CD4-positive, alpha-beta T cell treated with Interferon alpha-2 for 1 hour (primary cell): ENCODE measurements at places on chromosomes 5 and 9.

DNA sequence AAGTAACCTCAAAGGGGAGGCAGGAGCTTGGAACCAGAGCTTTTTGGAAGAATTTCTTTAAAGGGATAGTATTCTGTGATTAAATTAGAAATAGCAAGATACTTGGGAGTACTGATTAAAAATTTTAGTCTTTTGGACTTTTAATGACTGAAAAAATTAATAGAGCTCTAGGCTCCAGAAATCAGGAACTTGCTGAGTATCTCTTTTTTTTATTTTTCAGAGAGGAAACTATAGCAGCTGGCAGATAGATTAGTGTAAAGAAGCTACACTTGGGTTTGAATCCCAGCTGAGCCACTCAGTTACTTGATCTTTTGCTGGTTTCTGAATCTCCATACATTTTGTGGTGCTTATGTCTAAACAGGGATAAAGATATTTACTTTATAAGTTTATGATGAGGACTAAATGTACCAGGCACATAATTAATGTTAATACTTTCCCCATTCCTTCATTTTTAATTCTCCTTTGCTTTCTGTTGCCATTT is 94.2 kb upstream of the TNC start:
- no peak for DNase-seq

DNA sequence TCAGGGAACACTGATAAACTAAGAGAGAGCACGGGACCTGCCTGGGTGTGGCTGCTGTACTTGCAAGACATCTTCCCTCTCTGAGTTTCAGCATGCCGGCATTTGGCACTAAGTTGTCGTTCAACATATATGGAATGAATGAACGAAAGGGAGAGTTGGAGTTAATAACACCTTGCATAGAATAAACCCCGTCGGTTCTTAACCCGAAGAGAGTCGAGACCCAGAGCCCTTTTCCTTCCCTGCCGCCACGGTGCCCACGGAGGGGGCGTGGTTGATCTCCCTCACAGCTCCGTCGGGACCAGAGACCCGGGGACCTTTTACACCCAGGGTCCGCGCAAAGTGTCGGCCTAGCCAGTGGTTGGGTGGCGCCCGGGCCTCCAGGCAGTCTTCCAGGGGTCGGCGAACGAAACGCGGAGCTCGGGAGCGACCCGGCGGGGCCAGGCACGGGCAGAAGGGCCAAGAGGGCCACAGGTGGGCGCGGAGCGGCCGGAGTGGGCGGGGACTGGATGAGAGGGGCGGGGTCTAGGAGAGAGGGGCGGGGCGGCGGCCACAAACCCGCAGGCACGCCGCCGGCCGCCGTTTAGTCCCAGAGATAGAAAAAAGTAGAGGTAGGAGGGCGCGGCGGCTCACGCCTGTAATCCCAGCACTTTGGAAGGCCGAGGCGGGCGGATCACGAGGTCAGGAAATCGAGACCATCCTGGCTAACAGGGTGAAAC is 735 bp upstream of the RPL26L1 start:
- peak; percentile 57 for DNase-seq

GRCh38 chr9:82252116-82252515 is 263.5 kb downstream of the SPATA31D1 start:
- DNase-seq = no peak

DNA sequence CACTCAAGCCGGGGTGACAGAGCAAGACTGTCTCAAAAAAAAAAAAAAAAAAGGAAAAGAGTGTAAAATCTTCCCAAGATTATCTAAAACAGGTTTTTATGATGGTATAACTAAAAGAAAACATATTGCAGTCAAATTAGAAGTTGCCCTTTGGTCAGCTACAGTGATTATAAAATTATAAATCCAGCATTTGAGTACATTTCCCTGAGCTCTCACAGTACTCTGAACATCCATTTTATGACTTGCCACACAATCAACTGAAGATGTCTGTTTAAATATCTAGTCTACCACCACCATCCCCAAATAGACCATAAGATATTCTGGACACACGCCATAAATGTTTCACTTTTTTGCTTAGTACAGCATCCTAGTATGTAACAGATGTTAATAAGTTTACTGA is 77.0 kb downstream of the CSF2 start:
- DNase-seq = no peak

DNA sequence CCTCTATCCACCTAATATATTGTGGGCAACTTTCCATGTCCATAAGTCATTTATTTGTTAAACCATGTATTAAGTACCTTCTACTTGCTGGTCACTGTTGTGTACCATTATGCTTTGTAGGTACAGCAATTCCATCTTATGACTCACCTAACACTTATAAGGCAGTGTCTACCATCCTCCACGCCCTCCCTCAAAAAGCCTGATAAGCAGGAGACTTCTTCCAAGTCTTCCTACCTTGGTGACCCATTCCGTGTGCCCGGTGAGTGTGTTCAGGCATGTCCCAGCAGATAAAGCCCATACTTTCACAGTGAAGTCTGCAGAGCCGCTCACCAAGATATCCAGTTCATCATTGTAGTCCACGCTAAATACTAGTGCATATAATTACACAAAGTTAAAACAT is 17.4 kb downstream of the FBXW2 start:
- DNase-seq = no peak

DNA sequence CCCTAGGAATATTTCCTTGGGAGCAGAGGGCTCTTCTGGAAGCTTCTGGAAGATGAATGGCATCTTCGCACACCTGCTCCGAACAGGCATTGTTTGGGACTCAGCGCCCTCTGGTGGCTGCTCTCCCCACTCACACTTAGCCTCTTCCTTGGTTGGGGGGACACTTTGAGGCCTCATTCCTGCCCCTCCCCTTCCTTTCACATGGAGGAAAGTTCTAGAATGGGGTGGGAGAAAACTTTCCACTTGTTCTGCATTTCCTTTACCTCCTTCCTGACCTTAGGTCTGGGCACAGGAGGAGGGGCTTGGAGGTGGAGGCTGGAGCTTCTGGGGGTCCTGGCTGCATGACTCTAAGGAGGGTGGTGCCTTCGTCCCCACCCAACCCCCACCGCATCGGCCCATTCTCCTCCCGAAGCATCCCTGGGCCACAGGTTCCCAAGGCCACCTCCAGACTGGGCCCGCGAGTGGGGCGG is 19.3 kb upstream of the SMIM32 start:
- DNase-seq = peak; percentile 20

GRCh38 chr5:172720655-172721054 is 50.3 kb downstream of the DUSP1 start:
- no peak for DNase-seq

- no peak for DNase-seq
Observed at GRCh38 chr5:56585461-56585860, 229.9 kb upstream of the MAP3K1 start.

DNA sequence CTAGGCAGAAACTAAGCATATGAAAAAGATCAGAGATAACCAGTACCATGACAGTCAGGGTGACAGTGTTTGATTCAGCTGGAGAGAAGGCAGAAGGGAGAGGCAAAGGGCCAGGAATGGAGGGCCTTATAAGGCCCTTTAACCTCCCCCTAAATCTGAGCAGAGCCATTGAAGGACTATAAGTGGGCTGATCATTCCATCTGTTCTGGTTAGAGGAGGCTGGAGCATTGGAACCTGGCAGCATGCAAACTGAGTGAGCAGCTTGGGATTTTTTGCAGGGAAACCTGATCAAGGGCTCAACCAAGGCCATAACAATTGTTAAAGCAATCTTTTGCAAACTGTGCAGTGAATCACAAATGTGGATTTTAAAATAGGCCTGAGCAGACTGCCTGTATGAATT is 174.5 kb upstream of the DAP start:
- DNase-seq = no peak

DNA sequence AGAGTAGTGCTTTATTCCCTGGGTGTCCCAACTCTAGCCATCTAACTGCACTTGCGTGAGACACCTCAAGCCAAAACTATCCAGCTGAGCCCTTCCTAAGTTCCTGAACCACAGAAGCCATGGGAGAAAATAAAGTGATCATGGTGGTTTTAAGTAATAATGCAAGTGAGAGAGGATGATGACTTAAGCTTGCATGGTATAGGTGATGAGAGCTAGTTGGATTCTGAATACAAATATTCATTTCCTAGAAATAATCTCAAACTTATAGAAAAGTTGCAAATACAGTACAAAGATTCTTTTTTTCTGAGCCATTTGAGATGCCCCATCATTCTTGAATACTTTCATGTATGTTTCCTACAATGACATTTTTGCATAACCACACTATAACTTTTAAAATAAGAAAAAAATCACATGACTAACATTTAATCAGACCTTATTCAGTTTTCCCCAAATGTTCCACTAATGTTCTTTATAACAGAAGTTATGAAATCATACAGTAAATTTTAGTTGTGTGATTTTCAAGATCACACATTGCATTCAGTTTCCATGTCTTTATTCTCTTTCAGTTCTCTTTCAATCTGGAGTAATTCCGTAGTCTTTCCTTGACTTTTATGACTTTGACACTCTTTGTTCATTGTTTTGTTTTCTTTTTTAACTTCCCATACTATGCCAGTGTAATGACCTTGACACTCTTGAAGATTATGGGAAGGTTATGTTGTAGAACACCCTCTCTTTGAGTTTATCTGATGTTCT is 5.5 kb upstream of the AK3 start:
- no peak for DNase-seq

DNA sequence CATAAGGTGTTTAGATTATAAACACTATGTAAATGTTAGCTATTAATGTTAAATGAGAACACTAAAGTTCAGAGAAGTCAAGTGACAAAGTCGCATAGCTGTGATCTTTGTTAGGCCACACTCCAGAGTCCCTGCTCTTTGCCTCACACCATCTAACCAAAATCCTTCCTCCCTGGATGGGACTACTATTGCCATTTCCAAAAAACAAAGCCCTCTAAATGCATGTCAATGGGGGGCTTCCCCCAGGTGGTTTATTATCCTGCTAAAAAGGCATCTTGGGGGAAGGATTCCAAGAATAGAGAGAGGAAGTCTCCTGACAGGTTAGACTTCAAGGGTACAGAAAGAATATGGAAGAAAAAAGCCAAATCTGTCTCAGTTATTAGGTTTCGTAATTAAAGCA is 10.4 kb downstream of the NR6A1 start:
- no peak for DNase-seq

DNA sequence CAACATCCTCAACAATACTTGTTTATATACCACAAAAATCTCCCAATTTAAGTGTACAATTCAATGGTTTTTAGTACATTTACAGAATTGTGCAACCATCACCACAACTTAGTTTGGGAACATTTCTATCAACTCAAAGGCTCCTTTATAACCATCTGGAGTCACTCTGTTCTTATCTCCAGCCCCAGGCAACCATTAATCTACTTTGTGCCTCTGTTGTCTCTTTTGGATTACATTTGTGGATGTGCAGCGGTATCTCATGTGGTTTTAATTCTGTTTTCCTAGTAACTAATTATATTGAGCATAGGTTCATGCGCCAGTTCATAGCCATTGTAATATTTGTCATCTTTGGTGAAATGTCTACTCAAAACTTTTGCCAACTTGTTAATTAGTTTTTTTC is 14.4 kb downstream of the ADAMTS19 start:
- no peak for DNase-seq

DNA sequence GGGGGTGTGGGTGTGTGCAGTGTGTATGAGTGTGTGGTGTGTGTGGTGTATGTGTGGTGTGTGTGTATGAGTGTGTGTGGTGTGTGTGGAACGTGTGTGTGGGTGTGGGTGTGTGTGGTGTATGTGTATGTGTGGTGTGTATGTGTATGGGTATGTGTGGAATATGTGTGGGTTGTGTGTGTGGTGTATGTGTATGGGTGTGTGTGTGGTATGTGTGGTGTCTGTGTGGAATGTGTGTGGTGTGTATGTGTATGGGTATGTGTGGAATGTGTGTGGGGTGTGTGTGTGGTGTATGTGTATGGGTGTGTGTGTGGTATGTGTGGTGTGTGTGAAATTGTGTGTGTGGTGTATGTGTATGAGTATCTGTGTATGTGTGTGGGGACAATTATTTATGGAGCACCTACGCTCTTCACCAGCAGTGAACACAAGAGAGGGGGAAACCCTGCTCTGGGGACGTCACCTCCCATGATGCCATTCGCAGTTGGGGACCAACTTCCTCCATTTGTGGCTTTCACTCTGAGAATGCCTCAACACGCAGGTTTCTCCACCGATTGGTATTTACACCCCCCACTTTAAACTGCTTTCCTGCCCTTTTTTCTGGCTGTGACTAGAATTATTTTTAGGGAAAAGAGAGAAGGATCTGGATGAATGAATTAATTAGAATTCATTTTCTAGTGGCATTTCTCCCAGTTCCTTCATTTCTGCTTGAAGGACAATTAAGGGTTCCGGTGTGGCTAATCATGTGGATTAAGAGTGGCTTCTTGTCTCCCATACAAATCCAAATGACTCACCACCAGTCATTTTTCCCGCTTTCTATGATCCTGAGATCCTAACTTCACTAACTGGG is 238.1 kb downstream of the ROR2 start:
- peak; percentile 78 for DNase-seq

GRCh38 chr9:87520172-87520683 is 22.6 kb downstream of the DAPK1 start:
- no peak for DNase-seq

GRCh38 chr5:43316421-43316820 is 3.2 kb upstream of the HMGCS1 start:
- no peak for DNase-seq

- DNase-seq = no peak
Observed at GRCh38 chr5:80707645-80708044, 52.9 kb upstream of the DHFR start.

DNA sequence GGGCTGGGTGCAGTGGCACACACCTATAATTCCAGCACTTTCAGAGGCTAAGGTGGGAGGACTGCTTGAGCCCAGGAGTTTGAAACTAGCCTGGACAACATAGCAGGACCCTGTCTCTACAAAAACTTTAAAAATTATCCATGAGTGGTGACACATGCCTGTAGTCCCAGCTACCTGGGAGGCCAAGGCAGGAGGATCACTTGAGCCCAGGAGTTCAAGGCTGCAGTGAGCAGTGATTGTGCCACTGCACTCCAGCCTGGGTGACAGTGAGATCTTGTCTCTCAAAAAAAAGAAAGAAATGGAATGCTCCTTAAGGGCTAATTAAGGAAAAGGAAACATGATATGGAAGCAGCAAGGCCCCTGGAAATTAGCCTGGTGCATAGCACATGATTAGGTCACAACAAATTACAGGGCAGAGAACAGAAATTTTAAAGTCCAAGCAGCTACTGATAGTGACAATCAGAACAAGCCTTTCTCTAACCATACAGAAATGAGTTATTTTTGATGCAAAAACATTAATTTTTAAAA is 19.5 kb downstream of the ANKH start:
- DNase-seq = no peak

- DNase-seq = no peak
Observed at GRCh38 chr5:2378976-2379375, 372.5 kb downstream of the IRX2 start.

GRCh38 chr5:133409210-133409674 is 203.1 kb downstream of the FSTL4 start:
- DNase-seq = no peak

GRCh38 chr9:38422555-38423260 is 1.5 kb downstream of the IGFBPL1 start:
- DNase-seq = no peak

- DNase-seq = no peak
Observed at GRCh38 chr9:95012035-95012708, 285.7 kb downstream of the AOPEP start.
